BJ (cell line): ENCODE measurements at places on chromosomes 7 and 10. TPM values are rescaled to one million over a fixed set of nuclear protein-coding genes. Genes with fewer than 3 reads are reported as not detected.
A peak's percentile ranks its signal among the peaks of the same experiment; 100 is the strongest.

HOGA1 gene
- polyA plus RNA-seq = 0.17 and 0.23 TPM in 2 replicates

MEOX2 gene
- not detected in 2 replicates for polyA plus RNA-seq

DNA sequence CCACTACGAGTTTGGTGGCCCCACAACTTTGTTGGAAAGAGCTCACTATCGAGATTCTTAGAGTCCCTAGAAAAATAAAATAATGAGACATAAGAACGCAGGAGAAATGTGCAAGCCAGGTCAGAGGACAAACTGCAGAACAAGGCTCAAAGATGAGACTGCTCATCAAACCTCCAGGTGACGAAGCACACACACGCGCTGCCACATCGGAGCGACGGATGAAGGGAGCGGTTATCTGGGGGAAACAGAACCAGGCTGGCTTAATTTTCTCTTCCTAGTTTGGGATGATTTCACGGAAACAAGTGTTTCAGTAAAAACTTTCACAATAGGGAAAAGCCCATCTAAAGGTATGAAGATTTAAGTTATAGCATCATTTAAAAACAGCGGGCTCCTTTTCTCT is 231.3 kb downstream of the SFMBT2 start:
- no peak for DNase-seq

DNA sequence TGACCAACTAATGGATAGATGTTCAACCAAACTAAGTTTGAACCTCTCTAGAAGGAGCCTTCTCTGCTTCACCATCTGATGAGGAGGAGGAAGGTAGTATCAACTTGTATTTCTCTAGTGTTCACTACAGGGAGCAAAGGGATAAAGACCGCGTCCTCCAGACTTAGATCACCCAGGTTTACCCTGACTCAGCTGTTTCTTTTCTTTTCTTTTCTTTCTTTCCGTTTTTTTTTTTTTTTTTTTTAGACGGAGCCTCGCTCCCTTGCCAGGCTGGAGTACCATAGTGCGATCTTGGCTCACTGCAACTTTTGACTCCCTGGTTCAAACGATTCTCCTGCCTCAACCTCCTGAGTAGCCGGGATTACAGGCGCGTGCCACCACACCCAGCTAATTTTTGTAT is 59.8 kb downstream of the C10orf105 start:
- DNase-seq = no peak

GRCh38 chr10:133123746-133124356 is 36.1 kb downstream of the ADGRA1 start:
- DNase-seq = no peak

DNA sequence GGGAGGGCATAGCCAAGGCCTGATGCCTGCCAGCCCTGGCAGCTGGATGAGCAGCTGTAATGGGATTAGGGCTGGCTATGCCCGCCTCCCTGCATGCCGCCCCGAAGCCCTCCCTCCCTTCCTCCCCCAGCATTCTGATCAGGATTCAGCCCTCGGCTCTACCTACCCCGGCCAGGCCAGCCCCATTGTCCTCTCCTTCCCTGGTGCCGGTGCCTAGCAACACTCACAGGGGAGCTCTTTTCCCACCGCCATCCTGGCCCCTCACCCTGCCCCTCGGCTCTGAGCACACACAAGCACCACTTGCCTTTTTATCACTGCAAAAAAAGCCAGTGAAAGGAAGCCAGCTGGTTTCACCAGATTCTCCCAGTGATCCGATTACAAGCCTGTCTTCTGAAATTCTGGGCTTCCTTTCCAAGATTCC is 9.0 kb upstream of the ADCYAP1R1 start:
- DNase-seq = no peak

DNA sequence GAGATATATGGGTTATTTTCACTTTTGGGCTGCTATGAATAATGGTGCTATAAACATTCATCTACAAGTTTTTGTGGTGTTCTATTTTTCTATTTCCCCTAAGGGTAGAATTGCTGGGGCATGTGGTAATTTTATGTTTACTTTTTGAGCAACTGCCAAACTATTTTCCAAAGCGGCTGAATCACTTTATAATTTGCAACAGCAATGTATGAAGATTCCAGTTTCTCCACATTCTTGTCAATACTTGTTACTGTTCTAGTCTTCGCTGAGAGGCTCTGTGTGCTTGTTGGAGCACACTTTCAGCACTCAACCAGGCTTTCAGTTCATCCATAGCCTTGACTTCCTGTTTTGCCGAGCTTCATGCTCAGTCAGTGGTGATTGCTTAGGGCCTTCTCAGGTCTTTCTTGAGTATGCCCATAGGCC is 39.0 kb downstream of the ADK start:
- peak; percentile 93 for DNase-seq

GRCh38 chr10:12547301-12547771 is 198.0 kb downstream of the CAMK1D start:
- DNase-seq = no peak

GRCh38 chr10:71023704-71024283 is 135.4 kb upstream of the PCBD1 start:
- DNase-seq = no peak

- DNase-seq = no peak
Measured at GRCh38 chr7:70314221-70314620, 715.9 kb downstream of the AUTS2 start.

DNA sequence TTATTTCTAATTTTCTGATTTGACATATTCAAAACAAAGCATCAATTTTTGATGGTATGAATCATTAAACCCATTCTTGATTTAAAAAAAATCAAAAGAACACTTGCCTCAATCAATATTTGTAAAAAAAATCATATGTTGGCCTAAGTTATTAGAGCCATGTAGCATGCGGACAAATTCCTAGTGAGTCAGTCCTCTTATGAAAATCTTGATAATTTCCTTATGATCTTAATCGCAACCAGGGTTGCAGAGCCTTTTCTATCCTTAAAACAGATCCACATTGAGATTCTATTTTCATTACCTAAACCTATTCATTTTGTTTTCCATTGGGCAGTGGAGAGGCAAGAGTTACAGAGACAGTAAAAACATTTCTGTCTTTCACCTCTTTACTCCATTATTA is 203.2 kb downstream of the ARL4A start:
- DNase-seq = no peak

GNB2 gene
- polyA plus RNA-seq = 87.4 and 172 TPM in 2 replicates

GRCh38 chr7:6161463-6162330 is 110.7 kb downstream of the CYTH3 start:
- no peak for DNase-seq
